Esophagus squamous epithelium (tissue), 5 donors: ENCODE measurements at places on chromosomes 12 and 14. TPM values are rescaled to one million over a fixed set of nuclear protein-coding genes. Genes with fewer than 3 reads are reported as not detected.

DNA sequence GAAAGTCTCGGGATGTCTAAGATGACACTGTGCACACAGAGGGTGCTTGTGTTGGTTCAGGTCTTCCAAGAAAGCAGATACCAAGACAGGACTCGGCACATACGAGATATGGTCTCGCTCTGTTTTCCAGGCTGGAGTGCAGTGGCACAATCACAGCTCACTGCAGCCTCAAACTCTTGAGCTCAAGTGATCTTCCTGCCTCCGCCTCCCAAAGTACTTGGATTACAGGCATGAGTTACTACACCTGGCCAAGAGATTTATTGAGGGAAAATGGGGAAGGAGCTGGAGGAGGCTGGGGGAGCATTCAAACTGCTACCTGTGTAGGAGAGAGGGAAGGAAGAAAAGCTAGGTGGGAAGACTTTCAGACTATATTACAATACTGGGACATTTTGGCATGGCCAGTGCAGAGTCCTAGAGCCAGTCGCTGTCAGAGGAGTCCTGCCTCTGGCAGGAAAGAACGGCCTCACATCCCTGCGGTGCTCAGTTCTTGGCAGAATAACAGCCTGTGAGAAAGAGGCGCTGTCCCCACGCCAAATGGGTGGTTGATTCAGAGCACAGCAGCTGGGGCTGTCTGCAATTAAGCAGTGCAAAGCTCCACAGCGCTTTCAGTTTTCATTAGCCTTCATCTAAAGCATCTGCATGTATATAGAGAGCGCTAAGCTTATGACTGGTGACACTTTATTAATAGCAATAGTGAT is 18.3 kb downstream of the SLC17A8 start:
- peaks cover 12% of the 10 kb centered on the region for H3K4me1 ChIP-seq
- no peak overlapping the region for H3K27ac ChIP-seq
- no peaks in the 10 kb centered on the region for H3K36me3 ChIP-seq
- DNase-seq: no peak
- no peak overlapping the region for H3K4me3 ChIP-seq

Gene BDKRB1
- 4.0 TPM for total RNA-seq

Gene GDF3
- not detected for total RNA-seq

DNA sequence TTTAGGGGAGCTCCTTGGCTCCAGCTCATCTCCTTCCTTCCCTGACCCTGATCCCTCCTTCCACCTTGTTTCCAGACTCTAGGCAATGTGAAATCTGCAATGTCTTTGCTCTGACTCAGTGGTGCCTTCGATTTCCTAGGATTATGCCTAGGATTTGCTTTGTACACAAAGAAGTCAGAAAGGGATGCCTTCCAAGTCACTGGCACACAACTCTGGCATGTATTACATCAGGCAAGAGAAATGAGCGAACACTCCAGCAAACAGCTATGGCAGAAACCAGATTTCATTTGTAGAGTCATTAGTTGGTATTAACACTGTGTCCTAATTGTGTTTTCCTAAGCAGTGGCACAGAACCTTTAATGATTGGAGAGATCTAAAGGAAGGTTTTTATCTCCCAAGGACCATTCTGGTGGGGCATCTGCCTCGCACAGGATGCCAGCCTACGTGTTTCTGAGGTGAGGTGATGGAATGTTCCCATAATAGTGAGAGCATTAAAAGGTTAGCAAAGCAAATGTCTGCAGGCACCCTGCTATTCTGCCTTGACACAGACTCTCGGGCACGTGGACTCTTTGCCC is 84.9 kb downstream of the WSCD2 start:
- no peak for DNase-seq
- no peaks in the 10 kb centered on the region for H3K4me1 ChIP-seq
- H3K4me3 ChIP-seq: no peak overlapping the region
- H3K27ac ChIP-seq: no peak overlapping the region

GRCh38 chr14:34911209-34912150 is 36.3 kb upstream of the BAZ1A start:
- DNase-seq: no peak
- no peak overlapping the region for H3K27ac ChIP-seq
- no peaks in the 10 kb centered on the region for H3K4me1 ChIP-seq
- no peaks in the 10 kb centered on the region for H3K27me3 ChIP-seq
- no peak overlapping the region for H3K4me3 ChIP-seq

DNA sequence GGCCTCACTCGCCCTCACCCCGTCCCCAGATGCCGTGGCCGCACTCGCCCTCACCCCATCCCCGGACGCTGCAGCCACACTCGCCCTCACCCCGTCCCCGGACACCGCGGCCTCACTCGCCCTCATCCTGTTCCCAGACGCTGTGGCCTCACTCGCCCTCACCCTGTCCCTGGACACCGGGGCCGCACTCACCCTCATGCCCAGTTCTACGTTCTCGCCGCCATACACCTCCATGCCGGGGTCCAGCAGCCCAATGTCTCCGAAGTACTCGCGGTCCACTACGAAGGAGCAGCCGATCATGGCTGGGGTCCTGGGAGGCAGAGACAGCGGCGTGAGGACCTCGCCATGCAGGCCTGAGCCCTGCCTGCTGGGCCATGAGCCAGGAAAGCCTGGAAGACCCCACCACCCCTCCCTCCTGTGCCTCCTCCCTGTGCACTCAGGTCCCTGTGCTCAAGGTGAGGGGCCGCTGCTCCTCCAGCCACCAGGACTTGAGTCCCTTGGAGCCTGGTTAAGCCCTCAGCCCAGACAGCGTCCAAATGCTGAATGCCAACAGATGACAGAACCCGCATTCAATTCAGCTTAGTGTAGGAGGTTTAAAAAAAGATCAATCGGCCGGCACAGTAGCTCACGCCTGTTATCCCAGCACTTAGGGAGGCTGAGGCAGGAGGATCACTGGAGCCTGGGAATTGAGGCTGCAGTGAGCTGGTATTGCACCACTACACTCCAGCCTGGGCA is 81.5 kb downstream of the GALNT9 start:
- no peaks in the 10 kb centered on the region for H3K36me3 ChIP-seq
- H3K4me1 ChIP-seq: no peaks in the 10 kb centered on the region
- no peak overlapping the region for H3K27ac ChIP-seq
- no peaks in the 10 kb centered on the region for H3K27me3 ChIP-seq
- no peak overlapping the region for H3K4me3 ChIP-seq
- DNase-seq: no peak

Gene DNAH10
- not detected for total RNA-seq

Gene LPAR5
- total RNA-seq: 12.8 TPM

DNA sequence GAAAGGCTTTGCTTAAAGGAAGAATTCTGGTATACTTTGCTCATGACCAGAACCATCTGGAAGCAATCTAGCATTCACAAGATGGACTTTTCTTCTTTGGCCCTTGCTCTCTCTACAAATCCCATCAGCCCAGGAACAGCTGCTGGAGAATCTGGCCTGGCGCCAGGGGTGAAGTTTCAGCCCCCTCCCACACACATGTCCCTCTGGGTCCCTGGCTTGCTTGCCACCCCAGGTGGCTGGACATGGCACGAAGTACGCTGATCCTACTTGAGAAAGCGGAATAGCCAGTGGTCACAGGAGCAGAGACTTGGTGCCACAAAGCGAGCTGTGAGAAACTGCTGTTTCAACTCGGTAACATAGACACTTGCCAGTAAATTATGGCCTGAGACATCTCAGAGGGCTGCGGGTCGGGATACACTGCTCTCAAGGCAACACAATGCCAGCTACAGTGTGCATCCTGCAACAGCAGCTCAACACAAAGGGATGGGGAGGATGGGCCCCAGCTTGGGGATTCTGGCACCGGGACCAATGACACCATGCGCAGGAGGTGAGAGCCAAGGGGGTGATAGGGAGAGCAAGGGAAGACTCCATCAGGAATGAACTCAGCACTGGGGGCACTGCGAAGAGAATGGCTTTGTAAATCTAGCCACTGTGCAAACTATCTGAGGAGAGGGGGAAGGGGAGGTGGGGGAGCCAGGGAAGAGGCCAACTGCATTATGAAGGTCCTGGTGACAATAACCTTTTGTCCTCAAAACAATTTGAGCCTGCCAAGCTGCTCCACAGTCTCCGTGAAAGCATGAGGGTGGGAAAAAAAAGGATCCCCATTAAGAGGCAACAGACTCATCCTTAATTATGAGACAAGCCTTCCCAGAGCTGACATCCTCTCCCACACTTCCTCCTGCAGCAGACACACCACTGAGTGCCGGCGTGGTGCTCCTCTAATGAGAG is 219.9 kb downstream of the PPM1H start:
- no peak for DNase-seq
- no peaks in the 10 kb centered on the region for H3K27me3 ChIP-seq
- H3K36me3 ChIP-seq: no peaks in the 10 kb centered on the region
- no peak overlapping the region for H3K4me3 ChIP-seq

Gene SOAT2
- not detected for total RNA-seq

Gene CD69
- total RNA-seq: 0.99 TPM

Gene TAS2R14
- total RNA-seq: 0.80 TPM

Gene LALBA
- not detected for total RNA-seq

DNA sequence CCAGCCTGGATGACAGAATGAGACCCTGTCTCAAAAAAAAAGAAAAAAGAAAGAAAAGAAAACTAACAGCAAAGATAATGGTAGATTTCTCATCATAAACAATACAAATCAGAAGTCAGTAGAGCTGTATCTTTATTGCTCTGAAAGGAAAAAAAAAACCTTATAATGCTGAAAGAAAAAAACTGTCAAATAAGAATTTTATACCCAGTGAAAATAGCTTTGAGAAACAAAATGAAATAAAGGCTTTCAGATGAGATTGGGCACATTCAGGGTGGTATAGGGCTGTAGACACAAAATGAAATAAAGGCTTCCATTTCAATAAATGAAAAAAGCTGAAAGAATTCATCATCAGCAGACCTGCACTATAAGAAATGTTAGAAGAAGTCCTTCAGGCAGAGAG is 105.0 kb upstream of the FOXN3 start:
- no peaks in the 10 kb centered on the region for H3K36me3 ChIP-seq
- no peak overlapping the region for H3K27ac ChIP-seq
- no peaks in the 10 kb centered on the region for H3K4me1 ChIP-seq

Gene PTGDR
- total RNA-seq: not detected

GRCh38 chr14:20328705-20329104 is 4.4 kb downstream of the CCNB1IP1 start:
- H3K36me3 ChIP-seq: peaks cover 3% of the 10 kb centered on the region
- no peaks in the 10 kb centered on the region for H3K27me3 ChIP-seq
- peaks cover 51% of the 10 kb centered on the region for H3K4me1 ChIP-seq
- no peak overlapping the region for H3K27ac ChIP-seq

- no peaks in the 10 kb centered on the region for H3K27me3 ChIP-seq
- no peaks in the 10 kb centered on the region for H3K36me3 ChIP-seq
- H3K4me3 ChIP-seq: no peak overlapping the region
- H3K4me1 ChIP-seq: no peaks in the 10 kb centered on the region
Observed at GRCh38 chr14:37320106-37320505, 122.4 kb downstream of the MIPOL1 start.

- no peaks in the 10 kb centered on the region for H3K27me3 ChIP-seq
- no peak overlapping the region for H3K27ac ChIP-seq
- DNase-seq: no peak
Observed at GRCh38 chr14:65631040-65631439, 218.5 kb downstream of the FUT8 start.

DNA sequence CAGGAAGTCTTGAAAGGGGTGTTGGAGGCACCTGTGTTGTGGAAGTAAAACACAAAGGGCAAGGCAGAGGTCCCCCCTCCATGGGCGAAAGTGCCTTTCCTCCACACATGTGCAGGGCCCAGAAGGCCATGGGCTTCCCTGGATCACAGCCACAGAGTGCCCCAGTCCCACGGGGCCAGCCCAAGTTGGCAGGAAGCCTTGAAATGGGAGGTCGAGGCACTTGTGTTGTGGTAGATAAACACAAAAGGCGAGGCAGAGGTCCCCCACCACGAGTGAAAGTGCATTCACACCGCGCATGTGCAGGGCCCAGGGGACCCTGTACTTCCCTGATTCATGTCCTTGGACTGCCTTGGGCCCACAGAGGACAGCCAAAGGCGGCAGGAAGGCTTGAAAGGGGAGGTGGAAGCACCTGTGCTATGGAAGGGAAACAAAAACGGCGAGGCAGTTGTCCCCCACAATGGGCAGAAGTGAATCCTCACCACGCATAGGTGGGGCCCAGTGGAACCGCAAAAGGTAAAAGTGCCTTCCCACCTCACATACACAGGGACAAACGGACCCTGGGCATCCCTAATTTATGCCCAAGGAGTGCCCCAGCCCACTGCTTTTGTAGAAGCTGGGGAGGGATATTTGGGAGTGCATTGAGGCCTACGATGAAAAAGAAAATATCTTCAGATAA is 585.4 kb downstream of the ALG10 start:
- H3K4me1 ChIP-seq: no peaks in the 10 kb centered on the region
- H3K36me3 ChIP-seq: no peaks in the 10 kb centered on the region
- H3K4me3 ChIP-seq: no peak overlapping the region
